ENCODE measurements at places on chromosomes 7 and 10. TPM values are rescaled to one million over a fixed set of nuclear protein-coding genes. Genes with fewer than 3 reads are reported as not detected.
A peak's percentile ranks its signal among the peaks of the same experiment; 100 is the strongest.

DNA sequence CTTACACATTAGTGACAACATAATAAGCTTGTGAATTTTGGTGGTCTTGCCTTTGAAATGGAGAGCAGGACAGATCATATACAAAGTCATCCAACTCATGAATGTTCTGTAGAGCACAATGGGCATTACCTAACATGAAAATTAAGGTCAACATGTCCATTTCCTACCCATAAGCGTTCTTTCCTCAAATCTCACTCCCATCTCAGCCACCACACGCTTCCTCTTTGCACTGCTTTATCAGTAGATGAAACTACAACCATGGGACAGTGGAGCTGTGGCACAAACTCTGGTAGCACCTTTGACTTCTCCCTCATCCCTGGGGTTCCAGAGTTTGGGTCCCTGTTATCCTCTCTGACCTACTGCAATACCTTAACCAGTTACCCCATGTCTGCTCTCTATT, 2.2 kb downstream of the PON2 start:
- DNase-seq: no peak
- peaks cover 6% of the 10 kb centered on the region for H3K27me3 ChIP-seq
- H3K4me3 ChIP-seq: no peak overlapping the region
- H3K4me1 ChIP-seq: peaks cover 10% of the 10 kb centered on the region

DNA sequence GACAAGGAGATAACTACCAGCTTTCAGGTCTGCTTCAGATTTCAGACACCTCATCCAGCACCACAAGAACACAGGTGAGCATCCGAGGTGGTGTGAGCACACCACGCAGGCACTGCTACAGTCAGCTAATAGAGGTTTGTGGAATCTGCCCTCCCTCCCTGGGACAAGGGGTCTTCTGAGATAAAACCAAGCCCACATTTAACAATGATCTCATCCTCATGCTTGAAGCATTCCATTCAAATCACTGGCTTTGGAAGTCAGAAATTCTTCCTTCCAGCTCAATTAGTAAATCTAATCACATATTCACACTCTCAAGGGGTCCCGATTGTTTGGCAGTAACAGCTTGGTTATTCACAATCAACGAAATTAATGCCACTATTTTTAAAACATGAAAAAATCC, 331.4 kb downstream of the ELMO1 start:
- H3K4me3 ChIP-seq: no peak overlapping the region
- DNase-seq: no peak

GRCh38 chr10:104297697-104298660, 29.0 kb downstream of the GSTO2 start:
- H3K36me3 ChIP-seq: peaks cover 4% of the 10 kb centered on the region
- peak; percentile 37 for DNase-seq
- H3K27me3 ChIP-seq: peaks cover 10% of the 10 kb centered on the region

GRCh38 chr10:104622598-104623209, 18.4 kb upstream of the SORCS3 start:
- no peaks in the 10 kb centered on the region for H3K4me1 ChIP-seq
- H3K27ac ChIP-seq: no peak overlapping the region
- no peak for DNase-seq

DNA sequence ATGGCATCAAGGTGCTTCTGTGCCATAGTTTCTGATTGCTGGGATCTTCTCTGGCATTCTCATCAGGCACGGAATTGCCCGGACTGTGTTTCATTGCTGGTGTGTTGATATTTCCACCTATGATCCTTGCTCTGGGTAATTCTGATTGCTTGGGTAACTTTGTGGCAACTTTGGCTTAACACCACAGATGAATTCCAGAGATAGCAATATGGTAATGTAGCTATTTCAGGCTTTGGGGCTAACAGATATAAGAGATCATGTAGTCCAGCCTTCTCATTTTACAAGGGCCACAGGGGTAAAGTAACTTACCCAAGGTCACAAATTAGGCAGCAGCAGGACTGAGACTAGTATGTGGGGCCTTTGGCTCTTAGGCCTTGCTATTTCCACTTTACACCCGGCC, 53.9 kb upstream of the PLPP4 start:
- no peak overlapping the region for H3K4me3 ChIP-seq
- H3K27ac ChIP-seq: no peak overlapping the region
- no peak for DNase-seq
- no peaks in the 10 kb centered on the region for H3K27me3 ChIP-seq

- H3K27ac ChIP-seq: no peak overlapping the region
- H3K4me3 ChIP-seq: no peak overlapping the region
- no peak for DNase-seq
- H3K36me3 ChIP-seq: peaks cover 2% of the 10 kb centered on the region
Observed at GRCh38 chr7:87567052-87567451, 33.6 kb downstream of the ABCB1 start.

DNA sequence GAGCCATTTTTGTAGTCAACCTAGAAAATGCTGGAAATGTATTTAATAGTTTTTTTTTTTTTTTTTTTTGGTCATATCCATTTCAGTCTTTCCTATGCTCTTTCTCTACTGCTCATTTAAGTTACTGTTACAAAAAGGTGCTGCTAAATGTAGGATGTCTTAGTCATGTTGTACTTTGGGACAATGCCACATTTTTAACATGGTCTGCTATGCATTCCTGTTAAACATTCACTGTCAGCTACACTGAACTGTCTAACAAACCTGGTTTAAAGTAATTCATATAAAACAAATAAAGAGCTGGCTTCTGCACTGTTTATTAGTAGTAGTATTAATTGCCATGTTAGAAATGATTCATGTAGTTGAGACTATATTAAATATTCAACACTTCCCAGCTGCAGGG, 108.6 kb downstream of the NSUN6 start:
- peaks cover 38% of the 10 kb centered on the region for H3K36me3 ChIP-seq
- no peak overlapping the region for H3K4me3 ChIP-seq
- H3K27ac ChIP-seq: no peak overlapping the region

LRIT1 gene
- total RNA-seq: not detected

TDRD1 gene
- 0.35 TPM for total RNA-seq

FOXI2 gene
- total RNA-seq: not detected
